ENCODE measurements at places on chromosomes 2 and 18. TPM values are rescaled to one million over a fixed set of nuclear protein-coding genes. Genes with fewer than 3 reads are reported as not detected.
A peak's percentile ranks its signal among the peaks of the same experiment; 100 is the strongest.

- H3K36me3 ChIP-seq: no peaks in the 10 kb centered on the region
- H3K27me3 ChIP-seq: no peaks in the 10 kb centered on the region
- no peaks in the 10 kb centered on the region for H3K4me1 ChIP-seq
- no peak overlapping the region for H3K27ac ChIP-seq
- no peak for DNase-seq
Observed at GRCh38 chr2:101900375-101900774, 91.4 kb upstream of the IL1R2 start.

FBXO15 gene
- not detected for total RNA-seq

GRCh38 chr2:146817613-146818012 lies 1027.2 kb upstream of the ACVR2A start:
- H3K36me3 ChIP-seq: no peaks in the 10 kb centered on the region
- no peak overlapping the region for H3K27ac ChIP-seq
- no peaks in the 10 kb centered on the region for H3K4me1 ChIP-seq
- H3K4me3 ChIP-seq: no peak overlapping the region

DNA sequence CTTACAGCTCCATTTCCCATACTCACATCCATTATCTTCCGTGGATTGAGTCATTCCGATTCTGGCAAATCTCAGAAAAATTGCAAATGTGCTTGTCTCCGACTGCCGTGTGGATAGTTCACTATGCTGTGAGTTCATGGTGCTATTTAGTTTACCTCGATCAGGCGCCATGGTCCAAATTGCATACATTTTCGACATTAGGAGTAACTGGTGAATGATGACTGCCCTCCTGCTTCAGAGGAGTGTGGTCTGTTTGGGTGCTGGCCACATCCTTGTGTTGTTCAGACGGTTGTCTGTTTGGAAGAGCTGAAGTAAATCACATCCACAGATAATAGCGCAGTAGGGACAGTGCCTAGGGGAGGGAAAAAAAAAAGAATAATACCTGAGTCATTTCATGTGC lies 439.5 kb downstream of the ZNF516 start:
- H3K36me3 ChIP-seq: no peaks in the 10 kb centered on the region
- no peaks in the 10 kb centered on the region for H3K4me1 ChIP-seq
- no peak for DNase-seq
- no peak overlapping the region for H3K4me3 ChIP-seq
- no peak overlapping the region for H3K27ac ChIP-seq

RAB6D gene
- total RNA-seq: not detected

- no peak overlapping the region for H3K4me3 ChIP-seq
- H3K4me1 ChIP-seq: no peaks in the 10 kb centered on the region
- no peaks in the 10 kb centered on the region for H3K27me3 ChIP-seq
- no peaks in the 10 kb centered on the region for H3K36me3 ChIP-seq
Observed at GRCh38 chr2:75098856-75099255, 100.5 kb downstream of the TACR1 start.

CCL20 gene
- not detected for total RNA-seq

DNA sequence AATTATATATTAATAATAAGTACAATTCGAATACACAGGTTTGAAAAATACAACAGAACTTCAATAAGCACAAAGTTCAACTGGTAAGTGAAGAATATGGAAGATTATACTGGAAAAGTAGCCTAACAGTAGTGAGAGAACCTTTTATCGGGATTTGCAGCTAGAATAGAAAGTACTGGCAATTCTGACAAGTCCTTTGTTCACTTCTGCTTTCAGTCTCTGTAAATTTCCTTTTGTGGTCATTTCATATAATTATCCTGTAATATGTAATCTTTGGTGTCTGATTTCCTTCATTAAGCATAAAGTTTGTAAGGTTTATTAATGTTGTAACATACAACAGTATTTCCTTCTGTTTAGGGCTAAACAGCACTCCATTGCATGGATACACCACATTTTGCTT lies 67.2 kb downstream of the CUL3 start:
- H3K36me3 ChIP-seq: peaks cover 5% of the 10 kb centered on the region
- H3K27ac ChIP-seq: no peak overlapping the region
- DNase-seq: no peak
- peaks cover 21% of the 10 kb centered on the region for H3K4me1 ChIP-seq

DNA sequence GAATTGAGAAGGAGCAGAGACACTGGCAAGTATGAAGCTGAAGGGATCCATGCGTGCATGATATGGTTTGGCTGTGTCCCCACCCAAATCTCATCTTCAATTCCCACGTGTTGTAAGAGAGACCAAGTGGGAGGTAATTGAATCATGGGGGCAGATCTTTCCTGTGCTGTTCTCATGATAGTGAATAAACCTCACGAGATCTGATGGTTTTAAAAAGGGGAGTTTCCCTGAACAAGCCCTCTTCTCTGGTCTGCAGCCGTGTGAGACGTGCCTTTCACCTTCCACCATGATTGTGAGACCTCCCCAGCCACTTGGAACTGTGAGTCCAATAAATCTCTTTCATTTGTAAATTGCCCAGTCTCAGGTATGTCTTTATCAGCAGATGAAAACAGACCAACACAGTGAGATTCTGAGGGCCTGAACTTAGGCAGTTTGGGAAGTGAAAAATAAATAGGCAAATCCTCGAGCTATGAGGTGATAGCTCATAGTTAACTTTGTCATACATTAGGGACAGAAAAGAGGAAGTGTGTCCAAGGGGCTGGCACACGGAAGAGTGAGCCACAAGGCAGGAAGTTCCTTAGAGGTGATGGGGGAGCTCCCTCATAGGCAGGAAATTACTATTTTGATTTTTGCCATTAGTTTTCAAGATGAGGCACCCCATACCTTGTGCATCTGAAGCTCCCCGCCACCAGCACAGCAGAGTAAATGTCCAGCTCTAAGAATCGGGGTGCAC lies 658.8 kb upstream of the ID2 start:
- no peaks in the 10 kb centered on the region for H3K4me1 ChIP-seq
- H3K27me3 ChIP-seq: no peaks in the 10 kb centered on the region
- no peak overlapping the region for H3K4me3 ChIP-seq

- H3K4me1 ChIP-seq: peaks cover 7% of the 10 kb centered on the region
- no peak overlapping the region for H3K27ac ChIP-seq
- no peak for DNase-seq
- no peaks in the 10 kb centered on the region for H3K27me3 ChIP-seq
Observed at GRCh38 chr2:28613186-28613585, 117.3 kb downstream of the PLB1 start.

- H3K27me3 ChIP-seq: no peaks in the 10 kb centered on the region
- no peak overlapping the region for H3K4me3 ChIP-seq
- H3K27ac ChIP-seq: peak overlapping the region; percentile 31
- H3K36me3 ChIP-seq: no peaks in the 10 kb centered on the region
Observed at GRCh38 chr2:237208373-237209260, 122.9 kb downstream of the COPS8 start.

DNA sequence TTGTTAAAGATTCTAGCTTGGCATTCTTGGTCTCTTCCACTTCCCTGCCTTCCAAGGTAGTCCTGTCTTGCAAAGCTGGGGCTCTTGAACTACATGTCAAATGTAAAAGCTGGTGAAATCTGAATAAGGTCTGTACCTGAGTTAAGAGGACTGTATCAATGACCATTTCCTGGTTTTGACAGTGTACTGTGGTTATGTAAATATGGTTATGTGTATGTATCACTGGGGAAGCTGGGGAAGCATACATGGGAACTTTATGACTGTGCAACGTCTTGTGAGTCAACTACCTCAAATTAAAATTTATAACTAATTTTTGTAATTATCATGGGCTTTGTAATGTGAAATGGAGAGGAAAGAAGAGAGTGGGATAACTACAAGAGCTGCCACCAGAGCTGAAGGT lies 81.7 kb downstream of the COL4A4 start:
- no peaks in the 10 kb centered on the region for H3K27me3 ChIP-seq
- H3K4me3 ChIP-seq: no peak overlapping the region
- H3K27ac ChIP-seq: no peak overlapping the region
- DNase-seq: no peak

DNA sequence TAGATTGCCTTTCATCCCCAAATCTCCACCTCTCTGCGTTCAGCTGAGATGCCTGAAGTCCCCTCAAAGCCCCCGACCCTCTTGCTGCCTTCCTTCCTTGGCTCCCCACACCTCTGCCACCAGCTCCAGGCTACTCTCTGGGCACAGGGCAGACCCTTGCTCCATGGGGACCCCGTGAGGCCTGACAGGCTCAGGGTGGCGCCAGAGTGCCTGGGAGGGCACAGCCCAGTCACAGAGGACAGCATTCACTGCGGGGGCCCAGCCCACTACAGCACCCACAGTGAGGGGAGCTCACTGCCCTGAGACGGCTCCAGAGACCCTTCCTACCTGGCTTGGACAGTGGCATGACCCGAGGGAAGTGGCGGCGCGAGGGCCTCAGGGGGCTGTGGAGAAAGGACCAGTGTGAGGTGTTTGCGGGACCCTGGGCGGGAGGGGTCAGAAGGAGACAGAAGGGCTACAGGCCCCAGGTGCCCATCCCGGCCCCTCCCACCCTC lies 51.0 kb downstream of the AQP12A start:
- DNase-seq: no peak
- no peaks in the 10 kb centered on the region for H3K36me3 ChIP-seq
- H3K4me1 ChIP-seq: no peaks in the 10 kb centered on the region
- H3K27ac ChIP-seq: no peak overlapping the region

GRCh38 chr2:55567298-55567697 lies 47.8 kb downstream of the CFAP36 start:
- no peak overlapping the region for H3K27ac ChIP-seq
- no peak for DNase-seq
- no peaks in the 10 kb centered on the region for H3K4me1 ChIP-seq

GRCh38 chr2:15678909-15679308 lies 87.2 kb downstream of the DDX1 start:
- no peaks in the 10 kb centered on the region for H3K36me3 ChIP-seq
- no peaks in the 10 kb centered on the region for H3K4me1 ChIP-seq
- DNase-seq: no peak
- H3K27me3 ChIP-seq: no peaks in the 10 kb centered on the region

ABCG5 gene
- total RNA-seq: not detected

DNA sequence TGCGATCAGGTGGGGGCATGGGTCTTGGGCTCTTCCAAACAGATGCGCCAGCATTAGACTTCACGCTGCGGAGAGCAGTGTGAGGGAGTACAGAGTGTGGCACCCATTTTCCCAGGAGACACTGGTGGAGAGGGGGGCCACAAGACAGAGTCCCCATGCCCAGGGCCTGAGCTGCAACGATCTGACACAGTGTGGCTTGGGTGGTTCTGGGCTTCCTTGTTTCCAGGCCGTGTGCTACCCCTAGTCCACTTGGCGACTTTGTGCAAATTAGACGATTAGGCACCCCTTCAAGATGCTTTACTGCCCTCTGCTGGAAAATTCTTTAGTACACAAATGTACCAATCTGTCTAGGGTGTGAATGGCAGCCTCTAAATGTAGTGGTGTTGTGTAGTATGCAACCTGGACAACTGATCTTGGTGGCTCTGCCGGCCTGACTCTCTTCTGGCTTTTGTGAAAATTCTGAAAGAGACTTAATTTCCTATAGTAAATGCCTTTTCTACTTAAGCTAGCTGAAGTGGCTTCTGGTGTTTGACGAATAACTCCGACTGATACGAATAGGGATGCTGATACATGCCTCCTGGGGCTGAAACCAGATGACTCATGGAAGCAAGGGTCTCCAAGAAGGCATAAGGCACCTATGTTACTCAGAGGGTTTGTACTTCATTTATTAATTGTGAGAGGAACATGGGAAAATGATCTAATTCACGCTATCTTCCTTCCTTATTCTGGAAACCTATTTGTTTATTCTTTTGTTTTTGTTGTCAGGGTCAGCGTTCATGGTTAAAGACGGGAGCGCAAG lies 92.3 kb upstream of the SMAD2 start:
- H3K36me3 ChIP-seq: no peaks in the 10 kb centered on the region
- H3K4me3 ChIP-seq: no peak overlapping the region
- DNase-seq: no peak
- no peak overlapping the region for H3K27ac ChIP-seq
- peaks cover 15% of the 10 kb centered on the region for H3K4me1 ChIP-seq
- peaks cover 42% of the 10 kb centered on the region for H3K27me3 ChIP-seq

SRD5A2 gene
- not detected for total RNA-seq

- H3K27ac ChIP-seq: no peak overlapping the region
- H3K4me3 ChIP-seq: no peak overlapping the region
- no peak for DNase-seq
- peaks cover 55% of the 10 kb centered on the region for H3K4me1 ChIP-seq
Observed at GRCh38 chr2:98296440-98296839, 49.8 kb upstream of the CNGA3 start.

- H3K27ac ChIP-seq: no peak overlapping the region
- no peaks in the 10 kb centered on the region for H3K4me1 ChIP-seq
- H3K27me3 ChIP-seq: peaks cover 51% of the 10 kb centered on the region
- H3K4me3 ChIP-seq: no peak overlapping the region
- no peaks in the 10 kb centered on the region for H3K36me3 ChIP-seq
Observed at GRCh38 chr2:229674830-229675530, 39.4 kb downstream of the DNER start.

DNA sequence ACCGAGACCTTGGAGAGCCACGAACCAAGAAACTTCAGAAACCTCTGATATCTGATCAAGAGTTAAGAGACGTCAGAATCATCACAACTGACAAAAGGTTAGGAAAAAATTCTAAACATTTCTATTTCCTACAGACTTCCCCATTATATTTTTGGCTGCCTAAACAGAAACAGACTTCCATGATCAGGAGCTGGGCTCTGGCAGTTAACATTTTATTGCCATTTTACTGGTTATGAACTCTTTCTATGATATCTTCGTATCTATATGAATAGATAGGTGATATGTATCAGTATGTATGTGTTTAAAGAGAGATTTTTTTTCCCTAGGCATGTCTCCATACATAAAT lies 31.1 kb upstream of the PPP1R1C start:
- DNase-seq: no peak
- H3K27me3 ChIP-seq: no peaks in the 10 kb centered on the region
- H3K27ac ChIP-seq: peak overlapping the region; percentile 5

GRCh38 chr18:77065221-77065981 lies 67.2 kb downstream of the MBP start:
- H3K27me3 ChIP-seq: no peaks in the 10 kb centered on the region
- peaks cover 97% of the 10 kb centered on the region for H3K4me1 ChIP-seq
- peak overlapping the region; percentile 83 for H3K27ac ChIP-seq
